SHP77 treated with DMSO at 0.1 percent for 48 hours (cell line): ENCODE measurements at places on chromosomes 12 and 14.

GRCh38 chr14:72081137-72081536, 148.9 kb downstream of the RGS6 start:
- DNase-seq: no peak

DNA sequence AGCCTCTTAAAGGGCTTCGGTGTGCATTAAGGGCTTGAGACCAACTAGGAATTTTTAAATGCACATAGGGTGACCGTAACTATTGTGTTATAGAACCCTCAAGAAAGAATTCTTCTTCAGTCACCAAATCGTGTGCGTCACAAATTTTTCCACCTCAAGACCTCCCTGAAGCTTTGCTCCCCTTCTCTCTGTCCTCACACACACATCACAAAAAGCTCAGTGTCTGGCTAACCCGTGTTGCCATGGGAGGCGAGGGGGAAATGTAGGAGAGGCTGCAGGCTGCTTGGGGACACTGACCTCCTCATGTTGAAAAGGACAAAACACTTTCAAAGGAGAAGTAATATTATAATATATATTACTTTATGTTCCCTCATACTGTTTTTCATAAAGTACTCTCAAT, 10.6 kb downstream of the SSPN start:
- DNase-seq: no peak

GRCh38 chr14:90521084-90521929, 124.5 kb downstream of the CALM1 start:
- no peak for DNase-seq

DNA sequence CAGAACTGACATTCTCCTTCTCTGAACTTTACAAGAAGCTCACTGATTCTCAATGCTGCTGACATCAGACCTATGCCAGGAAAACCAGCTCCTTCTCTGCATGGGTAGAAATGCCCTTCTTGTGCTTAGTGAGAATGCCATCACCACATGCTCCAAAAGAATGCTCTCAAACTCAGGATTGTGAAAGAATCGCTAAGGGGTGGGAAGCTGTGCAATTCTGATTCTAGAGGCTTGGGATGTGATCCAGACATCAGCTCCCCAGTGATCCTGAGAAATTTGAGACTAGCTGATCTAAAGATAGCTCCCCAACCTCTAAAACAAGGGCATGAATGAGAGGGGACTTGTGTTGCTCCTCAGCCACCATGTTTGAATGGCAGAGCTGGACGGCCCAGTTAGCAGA, 113.2 kb downstream of the DPF3 start:
- DNase-seq: no peak

- DNase-seq: no peak
Measured at GRCh38 chr12:49091056-49091835, 3.4 kb downstream of the DHH start.

DNA sequence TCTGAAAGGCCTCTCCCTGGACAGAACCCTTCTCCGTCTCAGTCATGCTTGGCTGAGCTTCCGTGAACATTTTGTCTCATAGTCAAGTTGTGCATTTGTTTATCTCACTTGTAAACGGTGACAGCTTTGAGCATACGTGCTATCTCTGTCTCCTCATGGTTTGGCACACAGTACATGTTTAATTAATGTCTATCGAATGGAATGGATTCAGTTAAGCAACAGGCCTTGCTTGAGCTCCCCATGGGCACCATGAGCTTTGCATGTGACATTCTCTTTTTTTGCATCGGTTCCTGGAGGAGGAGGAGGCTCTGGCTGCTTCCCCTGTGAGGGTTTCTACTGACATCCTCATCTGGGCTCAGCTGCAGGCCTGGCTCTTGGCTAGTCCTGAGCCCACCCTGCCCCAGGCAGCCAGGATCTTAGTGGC, 80.0 kb downstream of the PRIMA1 start:
- no peak for DNase-seq

DNA sequence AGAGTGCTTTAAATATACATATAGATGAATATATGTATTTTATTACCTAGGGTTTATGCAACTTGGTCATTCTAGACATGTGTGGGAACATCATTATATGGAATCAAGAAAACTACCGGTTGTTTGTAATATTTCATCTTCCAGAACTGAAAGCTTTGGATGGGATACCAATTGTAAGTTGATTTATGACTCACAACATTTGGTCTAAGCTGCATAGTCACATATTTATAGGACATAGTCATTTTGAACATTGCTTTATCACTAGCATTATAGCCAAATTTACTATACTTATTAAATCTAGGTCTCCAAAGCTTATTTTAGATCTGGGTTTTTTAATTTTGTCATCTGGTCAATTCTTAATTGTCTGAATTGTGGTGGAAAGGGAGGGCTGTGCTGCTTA, 83.7 kb upstream of the PCNX4 start:
- no peak for DNase-seq

- DNase-seq: no peak
Measured at GRCh38 chr14:93804654-93805053, 16.4 kb upstream of the PRIMA1 start.

GRCh38 chr12:116043659-116044535, 233.6 kb downstream of the MED13L start:
- DNase-seq: no peak

GRCh38 chr12:6847676-6848075, 3.4 kb downstream of the CDCA3 start:
- DNase-seq: no peak

DNA sequence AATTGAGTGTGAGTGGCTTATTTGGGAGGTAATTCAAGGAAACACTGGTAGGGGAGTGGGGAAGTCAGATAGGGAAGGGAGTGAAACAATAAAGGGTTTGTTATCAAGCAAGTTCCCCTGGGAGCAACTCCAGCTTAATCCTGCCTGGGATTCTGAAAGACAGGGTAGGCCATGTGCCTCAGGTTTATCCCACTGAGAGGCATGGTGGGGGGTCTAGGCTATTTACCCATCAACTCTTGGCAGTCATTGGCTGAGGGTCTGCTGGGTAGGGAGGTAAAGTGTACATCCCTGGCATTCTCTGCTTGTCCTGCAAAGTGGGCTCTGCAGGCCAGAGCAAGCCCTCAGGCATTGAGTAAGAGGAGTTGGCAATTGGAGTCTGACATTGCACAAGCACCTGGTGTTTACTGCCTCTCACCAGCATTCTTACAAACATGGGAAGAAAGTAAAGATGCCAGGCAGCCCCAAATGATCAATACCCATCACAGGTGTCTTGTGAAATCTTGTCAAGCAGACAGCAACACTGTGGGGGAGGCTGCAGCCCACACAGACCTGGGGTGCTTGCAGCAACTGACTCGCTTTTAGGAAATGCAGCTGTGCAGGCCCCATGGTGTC, 169.3 kb downstream of the KTN1 start:
- no peak for DNase-seq

DNA sequence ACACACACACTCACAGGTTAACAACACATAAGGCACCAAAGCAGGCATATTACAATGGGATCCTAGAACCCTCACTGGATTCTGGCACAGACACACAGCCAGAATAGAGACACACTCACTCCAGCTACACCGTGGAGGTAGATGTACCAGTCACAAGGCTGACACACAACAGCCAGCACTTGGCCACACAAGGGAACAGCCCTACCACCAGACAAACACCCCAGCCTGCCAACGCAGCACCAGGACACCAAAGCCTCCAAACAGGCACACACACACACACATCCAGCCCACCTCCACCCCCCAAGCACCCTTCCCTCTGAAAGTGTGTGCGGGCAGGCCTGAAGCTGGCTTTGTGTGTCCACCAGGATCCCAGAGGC, 10.9 kb upstream of the ITGB7 start:
- DNase-seq: no peak

- no peak for DNase-seq
Measured at GRCh38 chr12:97680751-97681150, 218.1 kb downstream of the RMST start.

- DNase-seq: no peak
Measured at GRCh38 chr14:96251656-96252155, 4.3 kb upstream of the BDKRB1 start.
